Bronchial epithelial cell (primary cell): ENCODE measurements at places on chromosomes 5 and 9. TPM values are rescaled to one million over a fixed set of nuclear protein-coding genes. Genes with fewer than 3 reads are reported as not detected.

The C9orf50 gene
- total RNA-seq = not detected in 2 replicates

The S1PR3 gene
- 0.26 and 0.79 TPM in 2 replicates for total RNA-seq

The CTNND2 gene
- total RNA-seq = not detected in 2 replicates

The MCCC2 gene
- total RNA-seq = 19.3 and 21.3 TPM in 2 replicates

The C9 gene
- total RNA-seq = not detected in 2 replicates

The ORM2 gene
- total RNA-seq = not detected in 2 replicates

The TMEM252 gene
- total RNA-seq = not detected in 2 replicates

The PLAC8L1 gene
- 0.38 and 0.53 TPM in 2 replicates for total RNA-seq

DNA sequence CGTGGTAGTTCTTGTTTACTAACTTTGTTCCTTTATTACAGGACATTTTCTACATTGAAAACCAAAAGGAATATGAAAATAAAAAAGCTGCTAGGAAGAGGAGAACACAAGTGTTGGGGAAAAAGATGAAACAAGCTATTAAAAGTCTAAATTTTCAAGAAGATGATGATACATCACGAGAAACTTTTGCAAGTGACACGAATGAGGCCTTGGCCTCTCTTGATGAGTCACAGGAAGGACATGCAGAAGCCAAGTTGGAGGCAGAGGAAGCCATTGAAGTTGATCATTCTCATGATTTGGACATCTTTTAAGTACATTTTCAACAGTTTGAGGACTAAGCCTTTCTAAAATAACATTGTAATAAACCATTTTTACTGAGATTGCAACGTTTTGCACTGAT, 23.8 kb downstream of the PHAX start:
- DNase-seq = peak; percentile 44

- DNase-seq = no peak
Measured at GRCh38 chr5:81835814-81836367, 85.0 kb upstream of the SSBP2 start.

GRCh38 chr5:132005591-132005990, 5.9 kb downstream of the ACSL6 start:
- no peak for DNase-seq

- DNase-seq = peak; percentile 82
Measured at GRCh38 chr5:14809369-14810155, 62.0 kb downstream of the ANKH start.

GRCh38 chr5:57937501-57938173, 455.0 kb upstream of the ACTBL2 start:
- DNase-seq = no peak

- DNase-seq = no peak
Measured at GRCh38 chr5:178941361-178941760, 363 bp downstream of the ZNF454 start.

- DNase-seq = peak; percentile 95
Measured at GRCh38 chr9:21831841-21832509, 29.5 kb downstream of the MTAP start.

GRCh38 chr9:135526089-135526729, 5.0 kb downstream of the LCN1 start:
- no peak for DNase-seq

- no peak for DNase-seq
Measured at GRCh38 chr9:98516205-98516896, 192.4 kb downstream of the GABBR2 start.

- DNase-seq = peak; percentile 91
Measured at GRCh38 chr9:114718801-114719221, 36.8 kb upstream of the TEX48 start.

DNA sequence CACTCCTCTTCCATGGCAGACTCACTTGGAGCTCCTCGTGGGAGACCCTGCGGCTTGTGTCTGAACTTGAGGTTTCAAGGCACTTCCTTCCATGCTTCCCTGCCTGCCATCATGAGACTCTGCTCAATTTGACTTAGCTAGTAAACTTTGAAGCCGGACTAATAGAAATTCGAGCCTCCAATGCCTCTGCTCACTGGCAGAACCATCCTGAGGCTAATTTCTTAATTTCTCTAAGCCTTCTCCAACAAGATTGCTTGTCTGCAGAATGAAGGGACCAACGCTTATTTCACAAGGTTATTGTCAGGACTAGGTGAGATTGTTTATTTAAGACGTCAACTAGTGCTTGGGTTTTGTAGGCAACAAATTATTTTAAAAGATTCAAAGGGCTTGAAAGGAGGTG, 3.2 kb downstream of the POU4F3 start:
- no peak for DNase-seq
